ENCODE measurements at places on chromosomes 3 and 15.

DNA sequence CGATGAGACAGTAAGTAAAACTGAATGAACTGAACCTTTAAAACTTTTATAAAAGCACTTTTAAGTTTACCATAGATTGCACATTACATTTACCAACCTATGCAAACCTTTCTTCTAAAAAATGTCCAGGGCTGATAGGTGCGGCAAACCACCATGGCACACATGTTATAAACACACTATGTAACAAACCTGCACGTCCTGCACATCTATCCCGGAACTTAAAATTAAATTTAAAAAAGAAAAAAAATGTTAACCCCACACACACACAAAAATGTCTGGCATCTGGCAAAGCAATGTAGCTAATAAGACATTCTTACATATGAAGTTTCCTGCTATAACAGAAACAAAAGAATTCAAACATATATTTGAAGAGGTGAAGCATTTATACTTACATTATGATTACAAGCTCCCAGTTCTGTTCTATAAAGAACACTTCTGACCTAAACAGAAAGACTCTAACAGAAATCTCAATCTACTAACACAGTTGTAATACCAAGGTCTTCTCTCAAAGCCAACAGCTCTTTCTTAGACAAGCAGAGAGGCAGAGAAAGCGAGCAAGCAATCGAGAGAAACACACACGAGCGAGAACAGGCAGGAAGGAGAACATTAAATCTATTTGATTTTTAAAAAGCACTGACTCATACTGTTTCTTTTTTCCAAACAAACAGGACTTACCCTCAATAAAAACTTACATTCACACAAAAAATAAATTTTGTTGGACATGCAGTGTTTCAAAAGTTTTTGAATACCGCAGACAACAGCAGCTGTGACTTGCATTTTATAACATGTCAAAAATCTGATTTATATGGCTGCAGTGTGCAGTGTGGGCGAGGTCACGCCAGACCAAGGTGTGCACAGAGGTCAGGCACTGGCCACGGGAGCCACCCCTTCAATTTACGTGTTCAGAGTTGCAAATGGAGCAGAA is at the start of gene NRG4:
NRG4 (minus strand) TSS at position 798 of the 925 bp plus-strand sequence. CDS start 1,194 bp downstream, outside the sequence.
- DNase-seq = no peak

GRCh38 chr15:97966924-97967620 is 6.6 kb downstream of the ARRDC4 start:
- no peak for DNase-seq

GRCh38 chr3:36680952-36681351 is 83.4 kb downstream of the DCLK3 start:
- DNase-seq = no peak

DNA sequence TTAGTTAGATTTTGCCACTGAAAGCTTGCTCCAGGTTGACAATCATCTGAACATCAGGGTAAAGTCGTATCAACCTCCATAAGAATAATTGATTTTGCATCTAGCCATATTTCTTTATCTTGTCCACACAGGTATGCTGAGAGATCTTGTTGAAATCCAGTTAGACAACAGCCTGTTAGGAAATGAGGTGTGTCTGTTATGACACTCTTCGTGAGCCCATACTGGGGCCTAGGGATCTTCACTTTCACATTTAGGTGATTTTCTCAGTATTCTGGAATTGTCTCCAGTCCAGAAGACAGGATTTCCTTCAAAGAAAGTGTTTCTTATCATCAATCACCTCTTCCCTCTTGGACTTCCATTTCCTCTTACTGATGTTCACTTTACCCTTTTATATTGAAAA is 18.1 kb downstream of the DNAJB11 start:
- no peak for DNase-seq

DNA sequence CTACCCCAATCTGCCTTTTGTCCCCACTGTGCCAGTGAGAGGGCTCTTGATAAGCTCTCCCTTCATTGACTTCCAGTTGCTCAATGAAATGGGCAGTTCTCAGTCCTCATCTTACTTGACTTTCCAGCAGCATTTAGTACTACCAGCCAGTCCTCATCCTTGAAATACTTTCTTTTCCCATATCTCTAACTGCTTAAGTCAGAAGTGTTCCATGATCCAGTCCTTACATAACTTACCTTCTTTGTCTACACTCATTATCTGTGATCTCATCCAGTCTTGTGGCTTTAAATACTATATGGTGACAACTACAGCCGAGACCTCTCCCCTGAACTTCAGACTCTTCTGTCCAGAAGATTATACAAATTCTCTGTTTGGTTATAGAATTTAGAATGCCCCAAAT is 28.7 kb downstream of the RARRES1 start:
- no peak for DNase-seq

GRCh38 chr3:195204360-195205163 is 66.4 kb downstream of the XXYLT1 start:
- no peak for DNase-seq

- no peak for DNase-seq
Measured at GRCh38 chr3:64095802-64096201, 72.5 kb upstream of the PSMD6 start.

DNA sequence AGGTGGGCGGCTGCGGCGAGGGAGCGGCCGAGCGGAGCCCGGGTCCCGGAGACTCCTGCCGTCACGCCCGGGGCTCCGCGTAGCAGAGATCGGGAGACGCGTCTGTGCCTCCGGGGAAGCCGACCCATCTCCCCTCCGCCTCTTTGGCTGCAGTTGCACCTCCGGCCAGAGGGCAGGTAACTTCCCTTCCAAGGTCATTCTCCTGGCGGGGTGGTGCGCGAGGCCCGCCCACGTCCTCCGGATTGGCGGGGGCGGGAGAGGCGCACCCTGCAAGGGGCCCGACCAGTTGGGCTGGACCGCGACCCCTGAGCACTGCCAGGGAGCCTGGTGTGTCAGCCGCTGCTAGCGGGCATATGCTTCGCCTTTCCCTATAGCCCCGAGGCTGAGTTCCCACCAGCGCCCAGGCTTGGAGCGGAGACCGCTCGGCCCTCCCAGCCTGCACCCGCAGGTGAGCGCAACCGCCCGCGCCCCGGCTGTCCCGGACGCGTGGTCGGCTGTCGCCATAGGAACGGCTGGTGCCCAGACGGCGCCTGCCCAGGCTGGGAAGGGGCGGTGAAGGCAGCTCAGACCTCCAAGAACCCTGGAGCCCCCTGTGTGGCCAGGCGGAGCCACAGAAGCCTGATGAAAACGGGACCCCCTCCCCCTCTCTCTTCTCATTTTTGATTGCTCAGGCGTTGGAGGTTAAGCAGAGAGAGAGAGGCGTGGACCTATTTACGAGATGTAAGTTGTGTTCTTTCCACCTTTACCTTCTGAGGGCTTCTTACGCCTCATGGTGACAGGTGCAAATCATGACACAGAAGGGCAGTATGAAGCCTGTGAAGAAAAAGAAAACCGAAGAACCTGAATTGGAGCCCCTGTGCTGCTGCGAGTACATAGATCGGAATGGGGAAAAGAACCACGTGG is 453 bp downstream of the ZDHHC23 start:
- peak; percentile 8 for DNase-seq

GRCh38 chr3:39276746-39277145 is 3.1 kb downstream of the CX3CR1 start:
- DNase-seq = no peak

- DNase-seq = no peak
Measured at GRCh38 chr15:98518823-98519561, 129.3 kb upstream of the IGF1R start.

DNA sequence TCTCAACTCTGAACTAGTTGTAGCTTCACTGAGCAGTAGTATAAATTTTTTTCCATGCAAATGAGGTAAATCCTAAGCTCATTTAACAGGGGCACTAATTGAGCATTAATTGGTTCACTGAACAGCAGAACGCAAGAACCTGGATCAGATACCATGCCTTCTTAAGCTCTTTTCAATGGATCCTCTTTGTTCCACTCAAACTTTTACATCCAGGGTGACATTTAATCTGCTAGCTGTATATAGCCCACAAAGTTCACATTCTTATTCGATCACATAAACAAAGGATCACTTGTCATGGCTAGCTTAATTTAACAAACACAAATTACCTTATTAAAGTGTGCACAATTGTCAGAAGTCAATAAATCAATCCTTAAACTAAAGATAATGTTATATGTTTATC is 281.6 kb downstream of the CNTN6 start:
- no peak for DNase-seq

DNA sequence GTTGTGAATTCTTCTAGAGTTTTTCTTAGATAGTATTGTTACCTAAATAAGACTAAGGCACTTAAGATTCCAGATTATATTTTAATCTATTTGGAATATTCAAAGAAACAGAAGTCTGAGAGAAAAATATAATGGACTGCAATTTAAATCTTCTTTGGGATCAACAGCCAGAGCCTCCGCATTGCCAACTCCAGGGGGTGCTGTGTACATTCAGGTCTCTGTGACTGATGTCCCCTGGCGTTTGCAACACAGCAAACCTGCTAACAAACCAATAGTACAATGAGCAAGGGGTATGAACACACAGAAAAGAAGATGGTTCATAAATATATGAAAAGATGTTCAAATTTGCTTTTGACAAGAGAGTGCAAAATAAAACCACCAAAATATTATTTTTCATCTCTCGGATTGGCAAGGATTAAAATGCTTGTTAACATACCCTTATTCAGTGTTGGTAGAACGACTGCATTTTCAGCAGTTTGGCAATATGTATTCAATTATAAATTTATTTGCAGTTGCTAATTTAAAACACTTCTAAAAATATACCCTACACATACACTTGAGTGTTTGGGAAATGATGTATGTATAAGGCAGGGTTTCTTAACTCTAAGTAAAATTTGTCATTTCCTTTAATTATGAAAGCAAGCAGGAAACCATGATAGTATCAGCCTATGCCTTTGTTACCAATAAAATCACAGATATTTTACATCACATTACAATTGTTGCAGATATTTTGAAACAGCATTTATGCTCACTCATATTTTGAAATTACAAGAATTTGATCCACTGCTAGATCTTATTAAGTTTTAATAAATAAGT is 16.1 kb upstream of the TM4SF1 start:
- DNase-seq = peak; percentile 9

DNA sequence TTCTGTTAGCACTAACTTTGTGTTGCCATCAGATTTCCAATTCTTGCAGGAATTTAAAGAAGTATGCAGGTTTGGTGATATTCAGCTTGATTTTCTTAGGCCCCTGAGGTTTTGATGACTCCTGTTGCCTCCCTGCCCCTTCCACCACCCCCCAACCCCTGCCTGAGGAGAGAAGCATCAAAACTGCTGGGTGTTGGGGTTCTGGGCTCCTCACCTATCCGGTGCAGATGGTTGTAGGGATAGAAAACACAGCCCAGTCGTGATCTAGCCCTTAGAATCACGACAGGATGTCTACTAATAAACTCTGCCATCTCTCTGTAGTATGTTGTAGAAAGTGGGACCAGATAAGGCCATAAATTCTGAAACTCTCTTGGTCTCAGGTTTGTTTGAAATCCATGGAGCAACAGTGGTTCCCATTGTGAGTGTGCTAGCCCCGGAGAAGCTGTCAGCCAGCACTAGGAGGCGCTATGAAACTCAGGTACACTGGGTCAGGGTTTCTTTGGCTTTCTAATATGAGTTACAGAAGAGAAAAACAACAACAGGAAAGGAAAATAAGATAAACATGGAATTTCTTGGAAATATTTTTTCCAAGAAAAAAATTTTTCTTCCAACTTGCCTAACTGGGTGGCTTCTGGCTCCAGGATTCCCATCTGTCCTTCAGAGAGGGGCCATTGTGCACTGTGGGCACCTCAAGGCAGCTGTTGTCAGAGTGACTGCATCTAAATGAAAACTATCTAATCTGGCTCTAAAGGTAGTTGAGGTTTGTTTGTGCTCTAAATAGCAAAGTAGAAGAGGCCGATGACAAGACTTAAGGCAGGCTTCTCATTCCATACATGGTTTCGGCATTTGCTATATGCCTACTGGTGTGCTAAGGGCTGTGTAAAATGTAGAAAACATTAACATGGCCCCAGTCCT is 8.7 kb downstream of the SRP14 start:
- no peak for DNase-seq

Measured in stimulated activated CD8-positive, alpha-beta memory T cell treated with anti-CD3 and anti-CD28 coated beads, Interleukin-7, amount 100 ng/mL, for 48 hours (primary cell).